ENCODE measurements at places on chromosomes 13 and 19. TPM values are rescaled to one million over a fixed set of nuclear protein-coding genes. Genes with fewer than 3 reads are reported as not detected.
A peak's percentile ranks its signal among the peaks of the same experiment; 100 is the strongest.

- DNase-seq = peak; percentile 59
These were observed 31.2 kb upstream of the ANKRD10 start for GRCh38 chr13:110945928-110946570.

DNA sequence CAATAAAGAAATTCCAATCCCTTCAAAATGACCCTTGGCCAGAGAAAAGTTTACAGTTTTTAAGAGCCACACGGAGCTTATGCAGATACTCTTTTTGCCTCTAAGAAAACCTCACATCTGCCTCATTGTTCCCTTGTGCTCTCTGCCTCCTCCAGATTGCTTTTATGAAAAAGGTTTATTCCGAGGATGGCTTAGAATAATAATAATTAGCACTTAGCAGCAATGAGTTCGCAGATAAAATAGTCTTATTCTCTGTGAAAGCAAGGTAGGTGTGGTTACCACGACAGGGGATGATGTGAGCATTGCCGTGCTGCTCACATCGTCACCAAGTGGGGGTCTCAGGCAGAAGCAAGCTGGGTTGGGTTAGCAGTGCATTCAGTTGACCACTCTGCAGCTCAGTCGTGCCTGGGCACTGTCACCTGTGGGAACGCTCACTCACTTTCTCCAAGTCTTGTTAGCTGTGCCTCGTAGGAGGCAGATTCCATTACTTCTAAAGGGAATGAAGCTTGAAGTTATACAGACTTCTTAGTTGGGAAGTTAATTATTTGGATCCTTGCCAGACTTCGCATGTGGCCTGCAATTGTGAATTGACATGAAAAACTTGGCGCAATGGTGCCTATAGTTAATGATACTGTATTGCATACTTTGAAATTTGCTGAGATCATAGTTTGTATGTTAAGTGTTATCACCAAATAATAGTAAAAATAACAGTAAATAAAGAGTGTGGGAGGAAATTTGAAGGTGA lies 157.2 kb downstream of the MYO16 start:
- no peak for DNase-seq

DNA sequence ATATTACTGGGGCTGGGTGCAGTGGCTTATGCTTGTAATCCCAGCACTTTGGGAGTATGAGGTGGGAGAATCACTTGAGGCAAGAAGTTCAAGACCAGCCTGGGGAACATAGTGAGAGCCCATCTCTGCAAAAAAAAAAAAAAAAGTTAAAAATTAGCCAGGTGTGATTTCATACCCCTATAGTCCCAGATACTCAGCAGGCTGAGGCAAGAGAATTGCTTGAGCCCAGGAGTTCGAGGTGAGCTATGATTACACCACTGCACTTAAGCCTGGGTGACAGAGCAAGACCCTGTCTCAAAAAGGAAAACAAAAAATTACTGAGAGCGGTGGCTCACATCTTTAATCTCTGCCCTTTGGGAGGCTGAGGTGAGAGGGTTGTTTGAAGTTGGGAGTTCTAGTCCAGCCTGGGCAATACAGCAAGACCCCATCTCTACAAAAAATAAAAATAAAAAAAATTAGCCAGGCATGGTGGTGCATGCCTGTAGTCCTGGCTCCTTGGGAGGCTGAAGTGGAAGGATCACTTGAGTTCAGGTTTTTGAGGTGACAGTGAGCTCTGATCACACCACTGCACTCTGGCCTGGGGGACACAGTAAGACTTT lies 87.5 kb downstream of the ZMYM2 start:
- no peak for DNase-seq

GRCh38 chr19:48493718-48494401 lies 17.8 kb downstream of the LMTK3 start:
- DNase-seq = peak; percentile 92

GRCh38 chr19:5225486-5226345 lies 114.9 kb downstream of the PTPRS start:
- DNase-seq = no peak

DNA sequence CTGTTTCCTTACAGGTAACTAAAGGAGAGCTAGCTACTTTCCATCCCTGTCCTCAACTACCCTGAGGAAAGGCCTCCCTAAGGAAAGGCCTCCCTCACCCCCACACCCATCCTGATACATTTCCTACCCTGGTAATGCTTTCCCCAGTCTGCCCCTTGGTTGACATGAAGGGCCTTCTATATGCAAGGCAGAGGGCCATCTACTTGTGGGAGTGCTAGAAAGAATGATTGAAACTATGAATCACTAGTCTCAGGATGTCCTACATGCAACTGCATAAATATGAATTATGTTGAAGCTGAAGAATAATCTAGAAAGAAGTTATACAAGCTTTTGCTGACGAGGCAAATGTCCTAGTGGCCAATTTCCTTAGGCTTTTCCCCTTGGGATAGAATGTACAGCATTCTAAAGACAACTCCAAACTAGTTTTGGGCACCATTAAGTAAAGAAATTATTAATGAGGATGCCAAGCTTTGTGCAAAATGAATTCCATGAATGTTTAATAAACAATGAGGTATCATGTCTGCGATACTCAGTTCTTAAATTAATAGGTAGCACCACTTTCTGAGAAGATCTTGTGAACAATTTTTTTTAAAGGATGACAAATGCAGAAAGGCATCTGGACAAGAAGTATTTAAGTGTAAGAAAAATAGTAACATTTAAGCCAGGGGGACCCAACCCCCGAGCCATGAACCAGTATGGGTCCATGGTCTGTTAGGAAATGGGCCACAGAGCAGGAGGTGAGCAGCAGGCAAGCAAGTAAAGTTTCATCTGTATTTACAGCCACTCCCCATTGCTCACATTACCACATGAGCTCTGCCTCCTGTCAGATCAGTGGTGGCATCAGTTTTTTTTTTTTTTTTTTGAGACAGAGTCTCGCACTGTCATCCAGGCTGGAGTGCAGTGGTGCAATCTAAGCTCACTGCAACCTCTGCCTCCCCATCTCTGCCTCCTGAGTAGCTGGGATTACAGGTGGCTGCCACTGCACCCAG lies 223.0 kb downstream of the LHFPL6 start:
- DNase-seq = no peak

GRCh38 chr13:51683597-51683996 lies 99.3 kb downstream of the WDFY2 start:
- no peak for DNase-seq

DNA sequence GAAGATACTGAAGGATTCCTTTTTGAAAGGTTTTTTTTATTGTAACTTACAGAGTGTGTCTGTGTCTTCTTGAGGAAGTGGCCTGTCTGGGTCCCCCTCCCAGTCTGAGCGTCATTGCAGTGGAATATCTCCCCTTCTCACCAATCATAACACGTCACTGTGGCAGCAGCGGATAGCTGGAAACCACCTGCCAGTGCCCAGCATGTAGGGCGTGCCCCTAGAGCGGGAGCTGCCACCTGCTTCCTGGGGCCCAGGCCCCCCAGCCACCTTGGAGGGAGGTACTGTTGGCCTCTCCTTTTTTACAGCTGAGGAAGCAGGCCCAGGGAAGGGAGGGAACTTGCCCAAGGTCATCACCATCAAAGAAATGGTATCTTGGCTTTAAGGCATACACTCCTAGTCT lies 4.6 kb upstream of the DNM2 start:
- peak; percentile 26 for DNase-seq

DNA sequence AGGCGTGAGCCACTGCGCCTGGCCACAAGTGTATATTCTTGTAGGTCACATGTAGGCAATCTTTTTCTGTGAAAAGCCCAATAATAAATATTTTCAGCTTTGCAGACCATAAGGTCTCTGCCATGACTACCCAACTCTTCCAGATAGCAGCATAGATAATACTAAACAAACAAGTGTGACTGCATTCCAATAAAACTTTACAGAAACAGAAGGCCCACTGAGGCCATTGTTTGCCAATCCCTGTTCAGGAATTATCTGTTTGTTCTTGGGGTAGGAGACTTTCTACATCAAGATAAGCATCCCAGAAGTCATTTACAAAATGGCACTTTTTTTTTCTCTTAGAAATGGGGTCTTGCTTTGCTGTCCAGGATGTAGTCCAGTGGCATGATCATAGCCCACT lies 2.8 kb upstream of the ZNF329 start:
- DNase-seq = no peak

GRCh38 chr13:35496006-35496405 lies 19.5 kb upstream of the MAB21L1 start:
- no peak for DNase-seq

GRCh38 chr13:58655086-58655485 lies 1023.5 kb downstream of the PCDH17 start:
- no peak for DNase-seq

DNA sequence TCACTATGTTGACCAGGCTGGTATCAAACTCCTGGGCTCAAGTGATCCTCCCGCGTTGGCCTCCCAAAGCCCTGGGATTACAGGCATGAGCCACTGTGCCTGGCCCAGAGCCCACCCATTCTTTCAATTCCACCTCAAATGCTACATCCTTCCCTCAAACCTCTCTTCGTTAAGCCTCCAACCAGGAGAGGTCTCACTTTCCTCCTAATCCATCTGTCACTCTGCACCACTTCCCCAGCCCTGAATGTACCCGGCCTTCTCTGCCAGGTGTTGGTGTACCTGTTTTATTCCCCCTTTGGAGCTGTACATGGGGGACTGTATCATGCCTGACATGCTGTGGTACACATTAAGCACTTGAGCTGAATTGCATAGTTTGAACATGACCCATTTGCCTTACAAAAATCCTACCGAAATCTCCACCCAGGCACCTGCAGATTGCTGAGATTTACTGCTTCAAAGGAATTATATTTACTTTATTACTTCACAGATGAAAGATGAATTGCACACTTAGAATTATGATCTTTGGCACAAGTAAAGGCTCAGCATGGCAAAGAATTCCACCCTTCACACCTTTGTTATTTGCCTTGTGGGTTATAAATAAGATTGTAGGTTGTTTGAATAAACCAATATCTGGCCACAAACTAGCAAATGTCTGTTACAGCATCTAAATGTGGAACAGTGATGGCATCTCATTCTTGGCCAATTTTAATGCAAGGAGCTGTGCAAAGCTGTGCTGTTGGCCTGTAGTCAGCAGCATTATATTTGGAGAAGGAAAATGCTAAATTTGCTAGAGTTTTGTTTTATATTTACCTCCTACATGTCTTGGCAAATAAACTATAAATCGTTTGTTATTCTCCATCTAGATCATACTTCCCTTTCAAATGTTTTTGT lies 15.6 kb upstream of the WASF3 start:
- DNase-seq = no peak

DNA sequence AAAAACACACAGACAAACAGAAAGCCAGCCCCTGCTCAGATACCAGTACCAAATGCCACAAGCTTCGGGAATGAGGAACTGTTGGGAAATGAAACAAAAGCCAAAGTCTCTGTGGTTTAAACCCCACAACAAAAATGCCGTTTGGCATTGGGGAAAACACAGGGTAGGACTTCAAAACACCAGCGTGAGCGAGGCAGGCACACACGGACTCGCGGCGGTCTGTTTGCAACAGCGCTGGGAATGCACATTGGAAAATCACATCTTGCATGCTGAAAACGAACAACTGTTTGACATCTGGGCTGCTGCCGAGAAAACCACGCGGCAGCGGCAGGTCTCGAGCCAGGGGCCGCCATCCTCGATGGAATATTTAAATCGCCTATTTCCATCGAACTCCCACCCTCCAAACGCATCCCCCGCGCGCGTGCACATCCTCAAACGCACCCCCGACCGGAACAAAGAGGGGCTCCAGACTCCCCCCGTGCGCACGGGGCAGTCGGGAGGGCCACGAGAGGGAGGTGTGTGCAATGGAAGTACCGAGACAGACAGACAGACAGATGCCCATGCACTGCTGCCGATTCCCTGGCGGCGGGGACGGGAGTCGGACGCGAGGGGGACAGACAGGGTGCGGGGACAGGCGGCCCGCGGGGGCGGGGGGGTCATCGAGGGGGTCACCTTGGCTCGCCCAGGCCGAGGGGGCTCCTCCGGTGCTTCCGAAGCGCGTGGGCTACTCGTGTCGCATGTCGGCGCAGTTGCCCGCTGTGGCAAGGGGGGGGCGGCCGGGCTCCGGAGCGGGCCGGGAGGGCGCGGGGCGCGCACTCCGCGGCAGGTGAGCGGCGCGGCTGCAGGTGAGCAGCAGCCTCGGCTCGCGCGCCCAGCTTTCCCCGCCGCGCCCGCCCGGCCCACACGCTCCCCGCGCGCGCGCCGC lies at the start of gene GPR12:
TSS of gene GPR12 (minus strand) at position 880 of the 925 bp plus-strand sequence. CDS start 959 bp downstream, outside the sequence.
- peak; percentile 87 for DNase-seq

GRCh38 chr19:49120325-49120683 lies 960 bp downstream of the PPFIA3 start:
- DNase-seq = peak; percentile 58

GRCh38 chr13:86438034-86438433 lies 638.8 kb upstream of the SLITRK6 start:
- DNase-seq = no peak

- DNase-seq = no peak
These were observed 50.0 kb upstream of the WDFY2 start for GRCh38 chr13:51534041-51534817.

DNA sequence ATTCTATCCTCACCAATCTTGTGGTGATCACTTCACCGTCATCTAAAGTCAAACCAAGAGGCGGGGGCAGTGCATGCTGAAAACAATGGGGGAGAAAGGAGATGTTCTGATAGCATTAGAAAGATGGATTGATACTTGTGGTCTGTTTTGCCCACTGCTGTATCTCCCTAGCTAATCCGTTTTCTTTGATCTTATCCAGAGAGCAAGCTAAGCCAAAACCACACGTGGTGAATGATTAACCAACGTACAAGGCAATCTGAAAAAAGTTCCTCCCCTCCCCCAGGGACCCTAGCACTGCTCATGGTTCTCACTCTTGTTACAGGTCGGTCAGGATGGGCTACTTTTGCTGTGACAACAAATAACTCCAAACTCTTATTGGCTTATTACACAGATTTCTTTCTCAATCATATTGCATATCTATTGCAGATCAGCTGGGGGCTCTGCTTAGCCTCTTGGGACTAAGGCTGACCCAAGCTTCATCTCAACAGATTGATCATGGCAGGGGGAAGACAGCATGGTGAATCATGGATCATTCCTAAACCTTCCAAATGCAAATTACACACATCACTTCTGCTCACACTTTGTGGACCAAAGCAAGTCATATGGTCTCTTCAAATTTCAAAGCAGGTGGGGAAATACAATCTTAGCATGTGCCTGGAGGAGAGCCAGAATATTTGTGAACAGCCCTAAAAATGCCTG lies 11.9 kb upstream of the C13orf42 start:
- no peak for DNase-seq

DNA sequence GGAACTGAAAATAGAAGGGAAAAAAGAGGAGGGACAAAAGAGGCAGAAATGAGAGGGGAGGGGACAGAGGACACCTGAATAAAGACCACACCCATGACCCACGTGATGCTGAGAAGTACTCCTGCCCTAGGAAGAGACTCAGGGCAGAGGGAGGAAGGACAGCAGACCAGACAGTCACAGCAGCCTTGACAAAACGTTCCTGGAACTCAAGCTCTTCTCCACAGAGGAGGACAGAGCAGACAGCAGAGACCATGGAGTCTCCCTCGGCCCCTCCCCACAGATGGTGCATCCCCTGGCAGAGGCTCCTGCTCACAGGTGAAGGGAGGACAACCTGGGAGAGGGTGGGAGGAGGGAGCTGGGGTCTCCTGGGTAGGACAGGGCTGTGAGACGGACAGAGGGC lies at the start of gene CEACAM5:
TSS of gene CEACAM5 (plus strand) at position 146 of the 400 bp plus-strand sequence. CDS start at position 252, 106 bp downstream.
- no peak for DNase-seq

GRCh38 chr13:83796364-83796763 lies 85.9 kb downstream of the SLITRK1 start:
- no peak for DNase-seq

CYP2S1 gene
- not detected for total RNA-seq

SLITRK6 gene
- total RNA-seq = 0.29 TPM

SLC7A9 gene
- under 0.01 TPM for total RNA-seq

FGF21 gene
- total RNA-seq = not detected

ZNF570 gene
- 12.4 TPM for total RNA-seq

LILRA5 gene
- 0.36 TPM for total RNA-seq

NLRP4 gene
- not detected for total RNA-seq

CYP4F12 gene
- total RNA-seq = not detected

KLC3 gene
- total RNA-seq = 0.72 TPM

All from osteoblast (primary cell).